ENCODE measurements at places on chromosomes 4 and X.

DNA sequence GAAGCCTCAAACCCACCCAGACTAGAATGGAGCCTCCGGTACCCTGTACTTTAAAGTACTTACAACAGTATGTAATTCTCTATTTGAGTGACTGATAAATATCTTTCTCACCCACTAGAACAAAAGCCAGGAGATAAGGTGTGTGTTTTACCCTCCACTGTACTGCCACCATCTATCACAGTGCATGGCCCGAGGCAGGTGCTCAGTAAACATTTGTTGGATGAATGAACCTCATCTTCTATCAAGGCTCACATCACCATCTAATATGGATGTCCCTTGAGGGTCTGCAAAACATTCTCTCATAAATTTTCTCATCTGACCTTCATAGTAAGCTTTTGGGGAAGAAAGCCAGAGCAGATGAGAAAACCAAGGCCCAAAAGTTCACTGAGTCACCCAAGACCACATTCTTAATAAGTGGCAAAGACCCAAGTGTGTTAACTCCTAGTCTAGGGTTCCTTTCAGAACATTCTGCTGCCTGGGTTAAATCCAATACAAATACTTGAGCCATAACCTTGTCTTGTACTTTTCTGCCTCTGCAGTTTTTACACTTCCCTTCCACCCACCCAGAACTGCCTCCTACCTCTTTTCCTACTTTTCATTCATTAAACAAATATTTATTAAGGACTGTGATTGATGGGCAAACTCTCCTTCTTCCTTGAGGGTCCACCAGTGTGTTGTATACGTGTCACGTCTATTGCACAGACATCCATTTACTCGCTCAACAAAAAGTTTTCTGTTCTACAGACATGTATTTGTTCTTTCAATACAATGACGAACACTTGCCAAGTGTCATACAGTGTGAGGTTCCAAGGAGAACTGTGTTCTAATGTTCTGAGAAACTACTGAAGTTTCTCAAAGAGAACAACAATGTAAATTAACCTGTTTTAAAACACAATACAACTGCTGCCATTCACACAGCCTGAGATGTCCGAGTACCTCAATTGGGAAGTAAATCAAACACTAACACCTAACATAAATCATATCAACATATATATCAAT is 35.7 kb downstream of the APBB2 start:
- no peak for DNase-seq

- DNase-seq, result no peak
Observed at GRCh38 chr4:151690164-151690870, 70.5 kb downstream of the GATB start.

GRCh38 chrX:119015407-119016237 is 41.2 kb downstream of the LONRF3 start:
- no peak for DNase-seq

- DNase-seq, result peak; percentile 83
Observed at GRCh38 chr4:15756361-15756861, 21.7 kb upstream of the CD38 start.

DNA sequence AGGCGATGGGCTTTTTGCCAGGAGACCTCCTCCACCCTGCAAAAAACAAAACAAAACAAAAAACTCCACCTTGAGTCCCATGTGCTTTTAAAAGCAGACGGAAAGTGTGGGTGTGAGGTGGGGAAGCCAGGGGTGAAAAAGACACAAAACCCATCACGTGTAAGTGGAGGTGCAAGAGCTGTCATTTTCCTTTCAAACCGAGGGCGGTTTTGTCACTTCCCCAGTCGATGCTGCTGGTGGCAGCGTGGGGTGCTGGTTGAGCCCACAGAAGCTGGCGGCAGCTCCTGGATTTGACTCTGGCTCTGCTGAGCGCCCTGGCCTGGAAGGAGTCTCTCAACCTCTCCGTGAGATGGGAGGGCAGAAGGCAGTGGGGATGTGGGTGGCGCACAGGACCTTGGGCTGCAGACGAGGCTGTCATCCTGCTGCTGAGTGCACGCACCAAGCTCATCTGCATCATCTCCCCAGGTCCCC is 110.0 kb downstream of the PSAPL1 start:
- DNase-seq, result no peak

DNA sequence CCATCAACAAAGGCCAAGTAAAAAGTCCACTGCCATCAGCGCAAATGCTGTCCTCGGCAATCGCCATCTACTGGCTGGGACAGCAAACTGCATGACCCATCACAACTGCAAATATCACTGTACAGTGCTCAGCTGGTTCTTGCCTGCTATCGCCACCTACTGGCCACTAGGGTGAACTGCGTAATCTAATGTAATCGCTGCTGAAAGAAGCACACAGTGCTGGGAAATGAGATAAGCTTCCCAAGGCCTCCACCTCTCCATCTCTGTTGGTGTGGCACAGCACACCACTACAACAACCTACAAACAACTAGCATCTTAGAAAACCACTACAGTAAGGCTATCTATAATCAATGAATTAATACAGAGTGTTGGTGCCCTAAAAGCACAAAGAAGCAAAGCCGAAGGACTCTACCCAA is 298.3 kb downstream of the TEX13A start:
- peak; percentile 37 for DNase-seq

DNA sequence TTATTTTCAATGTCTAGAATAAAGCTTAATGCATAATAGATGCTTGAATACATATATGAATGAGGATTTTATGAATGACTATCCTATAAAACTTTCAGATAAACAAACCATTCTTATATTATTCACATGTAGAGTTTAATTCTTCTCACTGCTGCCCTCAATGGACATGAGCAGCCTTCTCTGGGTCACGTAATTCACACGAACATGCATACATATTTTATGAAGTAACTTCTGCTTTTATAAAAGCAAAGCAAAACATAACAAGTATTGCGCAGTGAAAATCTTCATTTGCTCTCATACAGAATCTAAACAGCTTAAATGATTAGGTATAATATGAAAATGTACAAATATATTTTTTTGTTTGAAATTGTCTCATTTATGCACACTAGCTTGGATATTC is 116.7 kb downstream of the TMA16 start:
- DNase-seq, result no peak

- DNase-seq, result no peak
Observed at GRCh38 chr4:188781655-188782054, 642.4 kb downstream of the TRIML1 start.

DNA sequence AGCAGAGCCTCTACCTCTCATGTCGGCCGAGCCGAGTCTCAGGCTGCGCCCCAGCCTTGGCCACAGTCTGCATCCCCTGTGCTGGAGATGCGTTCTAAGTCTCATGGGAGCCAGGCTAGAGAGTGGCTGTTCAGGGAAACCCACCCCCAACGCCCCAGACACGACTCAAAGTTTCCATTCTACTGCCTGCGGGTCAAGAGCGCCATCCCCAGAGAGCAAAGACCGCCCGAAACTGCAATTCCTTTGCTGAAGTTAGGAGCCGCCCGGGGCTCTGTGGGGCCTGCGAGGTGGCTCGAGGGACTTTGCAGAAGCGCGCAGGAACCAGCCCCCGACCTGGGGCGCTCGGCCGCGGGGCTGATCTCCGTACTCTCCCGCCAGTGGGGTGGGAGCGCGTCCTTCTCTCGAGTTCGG is 10.0 kb upstream of the ELF4 start:
- no peak for DNase-seq

DNA sequence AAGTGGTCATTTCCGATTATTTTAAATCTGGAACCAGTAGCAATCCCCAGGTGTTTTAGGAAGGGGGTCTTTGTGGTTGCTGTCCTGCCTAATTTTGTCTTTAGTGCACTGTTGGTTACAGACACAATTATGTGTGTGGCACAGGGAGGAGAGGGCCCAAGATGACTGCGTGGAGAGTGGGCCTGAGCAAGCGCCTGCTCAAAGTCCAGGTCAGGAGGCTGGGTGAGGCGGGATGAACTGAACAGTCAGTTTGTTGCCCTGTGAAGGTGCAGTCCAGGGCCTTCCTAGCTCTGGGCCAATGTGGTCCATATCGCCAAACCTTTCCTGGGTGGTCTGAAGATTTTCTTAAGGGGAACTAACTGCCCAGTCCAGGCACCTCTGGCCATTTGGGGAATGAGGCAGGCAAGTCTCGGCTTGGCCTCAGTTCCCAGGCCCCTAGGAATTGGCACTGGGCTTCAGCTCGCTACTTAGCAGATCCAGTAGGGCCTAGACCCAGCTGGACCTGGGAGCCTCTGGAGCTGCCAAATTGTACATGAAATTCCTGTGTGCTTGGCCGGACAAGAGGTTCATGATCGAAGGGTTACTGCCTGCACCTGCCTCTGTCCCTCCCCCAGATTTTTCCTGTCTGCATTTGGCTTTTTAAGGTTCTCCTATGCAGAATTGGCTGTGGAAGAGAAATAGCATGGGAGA is 47.6 kb downstream of the ANAPC4 start:
- DNase-seq, result no peak

- DNase-seq, result no peak
Observed at GRCh38 chr4:7872264-7872771, 67.3 kb downstream of the AFAP1 start.

DNA sequence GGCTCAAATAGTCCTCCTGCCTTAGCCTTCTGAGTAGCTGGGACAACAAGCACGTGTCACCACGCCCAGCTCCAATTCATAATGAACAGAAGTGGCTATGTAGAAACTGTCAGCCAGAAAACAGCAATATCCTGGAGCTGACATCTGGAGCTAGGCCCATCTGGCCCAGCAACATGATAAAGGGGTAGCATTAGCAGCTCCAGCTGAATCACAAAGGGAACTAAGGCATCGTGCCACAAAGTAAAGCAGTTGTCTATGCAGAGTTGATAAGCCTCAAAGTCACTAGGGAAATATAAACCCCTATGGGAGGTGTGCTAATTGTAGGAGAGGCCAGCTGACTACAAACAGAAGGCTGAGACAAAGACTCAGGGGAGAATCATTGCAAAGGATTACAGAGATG is 270.5 kb upstream of the GPC4 start:
- no peak for DNase-seq

DNA sequence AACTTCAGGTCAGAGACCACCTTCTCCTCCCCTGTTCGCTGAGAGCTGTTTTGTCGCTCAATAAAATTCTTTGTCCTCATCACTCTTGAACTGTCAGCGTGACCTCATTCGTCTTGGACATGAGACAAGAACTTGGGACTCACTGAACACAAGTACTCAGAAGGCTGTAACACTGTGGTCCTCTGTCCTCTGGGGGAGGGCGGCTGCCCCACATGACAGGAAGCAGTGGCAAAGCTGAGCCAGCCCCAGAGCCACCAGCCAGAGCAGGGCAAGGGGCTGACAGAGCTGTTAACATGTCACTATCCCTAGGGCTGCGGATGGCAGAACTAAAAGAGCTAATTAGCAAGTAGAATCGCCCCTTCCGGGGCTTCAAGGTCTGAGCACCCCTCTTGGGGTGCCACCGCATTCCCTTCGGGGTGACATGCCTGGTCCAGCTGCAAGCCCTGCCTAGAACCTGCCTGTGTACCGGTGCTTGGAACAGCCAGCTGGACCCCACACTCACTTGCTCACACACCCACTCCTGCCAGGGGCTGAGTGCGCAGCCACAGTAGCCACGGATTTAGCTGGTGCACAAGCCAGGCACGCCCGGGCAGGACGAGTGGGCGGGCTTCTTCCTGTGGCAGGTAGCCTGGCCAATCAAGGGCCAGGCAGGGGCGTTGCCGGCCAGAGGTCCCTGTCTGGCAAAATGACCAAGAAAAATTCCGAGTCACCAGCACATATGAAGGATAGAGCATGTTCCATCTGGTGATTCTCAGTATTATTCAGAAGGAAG is 648.6 kb upstream of the AGA start:
- DNase-seq, result no peak

DNA sequence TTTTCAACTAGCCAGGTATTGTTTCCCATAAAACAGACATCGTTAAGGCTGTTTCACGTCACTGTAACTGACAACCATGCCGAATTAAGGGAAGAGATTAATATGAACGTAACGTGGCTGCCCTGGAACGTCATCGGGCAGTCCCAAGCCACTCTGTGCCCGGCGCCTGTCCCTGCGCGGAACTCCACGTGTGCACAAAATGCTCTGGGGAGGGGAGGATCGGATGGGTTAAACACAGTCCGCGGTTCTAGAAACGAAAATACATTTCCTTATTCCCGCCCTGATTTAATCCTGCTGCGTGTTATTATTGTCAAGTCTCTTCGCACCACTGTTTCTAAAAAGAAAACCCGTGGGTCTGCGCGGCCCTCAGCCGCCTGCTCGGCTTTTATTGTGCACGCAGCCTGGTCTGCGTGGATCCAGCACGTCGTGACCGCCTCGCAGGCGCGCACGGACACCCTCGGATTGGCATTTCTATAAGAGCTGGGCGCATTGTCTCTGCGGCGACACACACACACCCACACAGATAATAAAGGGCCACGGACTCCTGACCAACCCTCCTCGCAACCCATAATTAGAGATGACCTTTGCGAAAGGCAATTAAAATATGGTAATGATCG is 69.6 kb upstream of the BCOR start:
- DNase-seq, result no peak

- no peak for DNase-seq
Observed at GRCh38 chrX:42093756-42094155, 170.4 kb upstream of the CASK start.

DNA sequence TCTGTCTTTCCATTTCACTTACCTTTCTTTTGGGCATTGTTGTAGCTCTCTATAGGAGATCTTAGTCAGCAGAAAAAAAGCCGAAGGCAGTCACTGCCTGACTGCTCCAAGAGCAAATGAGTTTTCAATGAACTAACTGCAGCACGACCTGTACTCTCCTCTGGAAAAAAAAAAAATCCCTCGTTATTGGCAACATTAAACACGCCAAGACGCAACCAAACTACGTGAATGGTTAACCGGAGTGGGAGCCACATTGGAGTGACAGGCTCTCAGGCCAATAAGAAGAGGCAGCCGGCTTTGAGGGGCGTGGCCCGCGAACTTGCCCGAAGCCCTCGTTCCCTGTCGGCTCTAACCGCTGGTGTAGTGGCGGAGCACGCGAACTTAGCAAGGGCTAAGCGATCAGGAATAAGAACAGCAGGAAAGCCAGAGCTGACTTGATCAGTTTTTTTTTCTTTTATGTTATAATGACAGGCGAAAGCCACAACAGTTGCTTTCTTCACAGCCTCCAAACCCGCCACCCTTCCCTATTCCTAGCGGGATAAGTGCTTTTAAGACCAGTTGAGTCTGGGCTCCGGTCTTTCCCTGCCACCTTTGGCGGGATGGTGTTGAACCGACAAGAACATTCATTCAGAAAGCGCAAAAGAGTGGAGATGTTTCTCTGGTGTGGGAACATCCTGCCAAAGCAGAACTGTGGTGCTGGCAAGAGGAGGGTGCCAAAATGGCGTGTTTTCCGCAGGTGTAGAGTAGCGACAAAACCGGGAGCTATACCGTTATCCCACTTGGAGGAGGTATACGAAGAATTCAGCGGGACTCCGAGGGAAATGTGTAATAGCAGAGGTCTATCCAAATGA is 80.0 kb downstream of the HMGN5 start:
- peak; percentile 70 for DNase-seq

DNA sequence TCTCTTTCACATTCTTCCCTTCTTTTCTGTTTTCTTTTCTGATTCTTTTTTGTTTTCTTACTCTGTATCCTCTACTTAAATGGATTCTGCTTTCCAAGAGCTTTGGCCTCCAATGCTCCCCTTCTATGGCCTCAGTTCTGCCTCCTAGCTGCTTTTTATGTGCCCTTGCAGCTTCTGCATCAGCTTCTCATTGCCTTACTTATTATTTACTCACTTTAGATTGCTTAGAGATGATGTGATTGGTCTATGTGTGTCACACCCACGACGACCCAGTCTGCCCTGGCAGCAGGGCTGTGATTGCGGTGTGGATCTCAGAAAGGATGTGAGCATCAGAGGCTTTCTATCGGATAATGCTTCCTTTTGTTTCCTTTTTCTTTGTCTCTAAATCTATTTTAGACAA is 71.8 kb upstream of the SMARCA5 start:
- no peak for DNase-seq

GRCh38 chr4:15498356-15498755 is 28.7 kb downstream of the CC2D2A start:
- no peak for DNase-seq

All from thymus (tissue), 14 donors.